Adipocyte (in vitro differentiated cells): ENCODE measurements at places on chromosomes 1 and 21.

- DNase-seq: no peak
Observed at GRCh38 chr1:23416964-23417363, 7.6 kb downstream of the TCEA3 start.

GRCh38 chr1:198730952-198731351, 92.1 kb downstream of the PTPRC start:
- DNase-seq: no peak

DNA sequence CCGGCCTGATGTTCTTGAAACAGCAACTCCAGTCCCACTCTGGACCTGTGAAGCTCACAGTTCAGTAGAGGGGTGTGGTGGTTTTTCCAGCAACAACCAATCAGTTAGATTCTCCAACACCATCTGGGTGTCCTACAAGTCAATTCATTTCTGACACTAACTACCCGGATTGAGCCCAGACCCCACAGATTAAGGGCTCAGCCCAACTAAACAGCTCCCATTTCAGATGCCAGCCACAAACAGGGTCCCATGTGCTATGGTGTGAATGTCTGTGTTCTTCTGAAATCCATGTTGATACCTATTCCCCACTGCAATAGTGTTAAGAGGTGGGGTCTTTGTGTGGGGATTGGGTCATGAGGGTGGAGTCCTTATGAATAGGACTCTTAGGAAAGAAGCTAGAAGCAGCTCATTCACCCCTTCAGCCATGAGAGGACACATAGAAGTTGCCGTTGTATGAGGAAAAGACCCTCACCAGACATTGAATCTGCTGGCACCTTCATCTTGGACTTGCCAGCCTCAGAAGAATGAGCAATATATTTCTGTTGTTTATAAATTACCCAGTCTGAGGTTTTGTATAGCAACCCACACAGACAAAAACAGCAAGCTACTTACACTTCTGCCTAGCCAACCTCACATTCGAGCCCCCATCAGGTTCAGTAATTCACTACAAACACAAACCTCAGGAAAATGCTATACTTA, 53.6 kb downstream of the IRF2BP2 start:
- DNase-seq: no peak

DNA sequence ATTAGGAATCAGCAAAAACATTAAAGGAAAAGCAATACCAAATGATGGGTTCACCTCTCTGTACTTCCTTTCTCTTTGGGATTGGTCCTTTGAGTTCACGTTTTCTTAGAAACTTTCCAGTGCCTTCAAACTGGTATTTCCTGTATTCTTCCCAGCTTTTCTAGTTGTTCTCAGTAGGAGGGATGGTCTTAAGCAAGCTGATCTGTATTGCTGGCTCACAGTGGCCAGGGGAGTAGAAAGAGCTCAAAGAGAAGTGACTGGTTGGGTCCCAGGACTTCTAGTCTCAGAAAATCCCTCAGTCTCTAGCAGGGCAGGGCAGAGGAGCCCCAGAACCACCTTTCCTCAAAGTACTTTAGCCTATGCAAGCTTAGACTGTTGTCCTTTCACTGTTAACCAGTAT, 10.1 kb upstream of the USP24 start:
- no peak for DNase-seq

- DNase-seq: no peak
Observed at GRCh38 chr1:211331011-211331709, 4.5 kb downstream of the TRAF5 start.

- peak; percentile 42 for DNase-seq
Observed at GRCh38 chr1:27403065-27403726, 10.8 kb downstream of the GPR3 start.

GRCh38 chr1:35914717-35915116, 16.2 kb upstream of the AGO3 start:
- no peak for DNase-seq

- no peak for DNase-seq
Observed at GRCh38 chr1:5901841-5902240, 90.4 kb downstream of the NPHP4 start.

GRCh38 chr1:112872551-112872962, 83.4 kb downstream of the SLC16A1 start:
- DNase-seq: no peak

DNA sequence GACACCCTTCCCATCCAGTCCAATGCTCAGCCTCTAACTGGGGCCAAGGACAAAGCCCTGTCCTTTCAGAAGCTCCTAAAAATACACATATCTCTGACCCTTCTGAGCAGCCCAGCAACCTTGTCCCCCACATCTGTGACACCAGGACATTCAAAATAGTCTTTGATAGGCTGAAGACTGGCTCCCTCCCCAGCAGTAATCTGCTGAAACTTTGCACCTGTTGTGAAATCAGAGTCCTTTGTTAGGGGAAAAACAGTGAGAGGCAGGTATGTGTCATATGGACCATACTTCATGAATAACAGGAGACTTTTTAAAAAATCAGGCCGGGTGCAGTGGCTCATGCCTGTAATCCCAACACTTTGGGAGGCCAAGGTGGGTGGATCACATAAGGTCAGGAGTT, 82.4 kb upstream of the VAMP3 start:
- no peak for DNase-seq

- no peak for DNase-seq
Observed at GRCh38 chr1:201334325-201335173, 42.9 kb downstream of the TNNT2 start.

GRCh38 chr1:71324671-71325267, 243.9 kb upstream of the ZRANB2 start:
- peak; percentile 27 for DNase-seq

- no peak for DNase-seq
Observed at GRCh38 chr1:2617971-2618470, 14.8 kb downstream of the MMEL1 start.

- DNase-seq: peak; percentile 63
Observed at GRCh38 chr1:66012106-66012784, 219.6 kb downstream of the PDE4B start.

GRCh38 chr1:23966973-23967493, 7.4 kb downstream of the PNRC2 start:
- DNase-seq: no peak

DNA sequence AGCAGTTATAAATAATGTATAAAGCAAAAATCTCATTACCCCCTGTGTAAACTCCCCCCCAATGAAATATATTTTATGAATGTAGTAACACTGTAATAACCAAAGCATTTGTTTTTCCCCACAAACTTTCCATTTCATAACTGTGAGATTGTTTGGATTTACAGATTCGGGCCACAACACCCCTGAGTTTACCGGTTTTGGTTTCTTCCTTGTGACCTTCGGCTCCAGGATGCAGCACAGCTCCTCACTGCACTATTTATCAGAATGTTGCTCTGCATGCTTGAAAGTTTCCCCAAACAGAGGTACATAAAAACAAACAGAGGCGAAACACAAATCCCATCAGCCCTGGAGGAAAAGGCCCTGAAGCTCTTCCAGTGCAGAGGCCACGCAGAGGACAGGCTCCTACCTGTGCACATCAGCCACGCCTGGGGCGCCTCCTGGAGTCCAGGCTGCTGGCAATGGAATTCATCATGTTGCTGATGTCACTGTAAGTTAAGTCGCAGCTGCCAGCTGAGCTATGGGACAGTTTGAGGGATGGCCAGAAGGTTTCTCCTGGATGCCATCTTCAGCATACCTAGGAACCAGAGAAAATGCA, 122.0 kb downstream of the LMO4 start:
- no peak for DNase-seq

- DNase-seq: no peak
Observed at GRCh38 chr1:51728611-51729155, 111.8 kb downstream of the OSBPL9 start.

- peak; percentile 87 for DNase-seq
Observed at GRCh38 chr1:16324456-16324890, 27.8 kb downstream of the FBXO42 start.

DNA sequence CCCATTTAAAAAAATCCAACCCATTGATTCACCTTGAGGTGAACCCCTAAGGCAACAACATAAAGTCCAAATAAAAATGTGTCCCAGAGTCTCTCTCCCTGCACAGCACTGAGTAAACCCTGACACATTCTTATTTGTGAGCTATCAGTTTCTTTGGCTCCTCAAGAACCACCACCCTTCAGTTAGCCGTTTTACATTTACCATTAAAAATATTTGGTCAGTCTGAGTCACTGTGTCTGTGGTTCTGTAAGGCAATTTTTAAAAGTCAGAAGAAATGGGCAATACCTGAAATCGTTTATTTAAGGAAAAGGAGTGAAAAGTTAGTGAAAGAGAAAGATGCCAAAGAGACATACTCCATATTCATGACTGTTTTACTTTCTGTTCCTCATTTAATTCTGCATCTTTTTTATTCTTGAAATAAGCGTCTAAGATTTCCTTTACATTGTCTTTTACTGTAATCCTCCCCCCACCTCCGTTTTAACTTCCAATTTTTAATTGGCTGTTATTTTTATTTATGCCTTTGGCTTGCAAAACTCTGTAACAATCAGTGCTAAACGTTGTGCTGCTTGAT, 91.7 kb upstream of the IVNS1ABP start:
- no peak for DNase-seq

GRCh38 chr1:16348414-16349182, 3.7 kb downstream of the FBXO42 start:
- DNase-seq: peak; percentile 91

DNA sequence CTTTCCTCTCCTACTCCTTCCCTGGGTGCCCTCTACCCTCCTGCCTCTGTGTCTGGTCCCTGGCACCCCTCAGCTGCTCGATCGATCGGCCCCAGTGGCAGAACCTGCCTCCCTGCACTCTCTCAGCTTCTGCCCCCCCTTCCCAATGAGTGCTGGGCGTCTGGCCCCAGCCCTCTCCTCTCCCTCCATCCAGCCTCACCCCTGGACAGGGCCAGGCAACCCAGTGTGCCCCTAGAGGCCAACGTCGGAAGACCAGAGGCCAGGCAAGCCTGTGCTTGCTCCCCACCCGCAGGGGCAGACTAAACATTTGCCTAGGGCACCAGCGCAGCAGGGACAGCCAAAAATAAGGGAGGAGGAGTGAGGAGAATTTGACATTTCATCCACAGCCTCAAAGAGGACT, 43.5 kb downstream of the LGR6 start:
- peak; percentile 32 for DNase-seq

- DNase-seq: no peak
Observed at GRCh38 chr1:203599875-203600781, 26.5 kb upstream of the ATP2B4 start.

DNA sequence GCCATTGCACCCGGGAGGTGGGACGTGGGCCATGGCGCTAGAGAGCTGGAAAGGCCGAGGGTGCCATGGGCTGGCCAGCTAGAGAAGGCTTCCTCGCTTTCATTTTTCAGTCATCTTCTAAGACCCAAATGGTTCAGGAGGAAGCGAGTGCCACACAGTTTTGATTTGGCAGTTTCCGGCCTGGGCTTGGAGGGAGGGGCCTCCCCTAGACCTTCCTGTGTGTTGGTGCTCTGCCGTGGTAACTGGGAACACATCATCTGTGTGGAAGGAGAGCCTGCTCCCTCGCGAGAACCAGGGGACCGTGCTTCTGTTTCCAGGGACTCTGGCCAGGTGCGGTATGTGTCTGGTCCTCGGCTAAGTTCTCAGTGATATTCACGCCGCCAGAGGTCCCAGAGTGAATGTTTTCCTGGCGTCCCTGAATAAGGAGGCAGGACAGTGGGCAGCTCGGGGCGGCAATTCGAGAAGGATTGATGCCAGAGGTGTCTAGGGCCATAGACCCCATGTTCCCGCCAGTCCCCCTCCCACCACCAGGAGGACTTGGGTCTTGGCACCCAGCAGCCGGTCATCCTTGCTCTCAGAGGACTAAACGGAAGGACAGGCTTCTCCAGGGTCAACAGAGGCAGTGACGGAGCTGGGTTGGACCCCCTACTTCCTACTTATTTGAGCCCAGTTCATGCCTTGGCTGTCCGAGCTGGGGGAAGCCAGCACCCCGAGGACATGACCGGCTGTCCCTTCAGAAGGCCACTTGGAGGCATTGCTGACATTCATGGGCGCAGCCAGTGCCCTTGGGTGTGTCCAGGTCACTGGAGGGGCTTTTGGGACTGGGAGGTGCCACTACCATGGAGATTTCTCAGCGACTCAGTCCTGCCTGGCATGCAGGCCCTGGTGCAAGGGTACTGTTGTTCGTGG, 2.7 kb upstream of the NPHP4 start:
- no peak for DNase-seq

DNA sequence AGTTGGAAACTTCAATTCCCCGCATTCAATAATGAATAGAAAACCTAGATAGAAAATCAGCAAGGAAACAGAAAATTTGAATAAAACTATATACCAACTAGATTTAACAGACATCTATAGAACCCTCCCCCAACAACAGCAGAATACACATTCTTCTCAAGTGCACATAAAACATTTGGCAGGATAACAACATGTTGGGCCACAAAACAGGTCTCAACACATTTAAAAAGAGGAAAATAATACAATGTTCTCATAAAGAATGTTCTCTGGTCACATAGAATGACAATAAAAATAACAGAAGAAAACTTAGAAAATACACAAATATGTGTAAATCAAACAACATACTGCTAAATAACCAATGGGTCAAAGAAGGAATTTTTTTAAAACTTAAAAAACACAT, 24.9 kb downstream of the ITGB3BP start:
- DNase-seq: no peak

GRCh38 chr1:72601035-72601674, 318.8 kb upstream of the NEGR1 start:
- DNase-seq: no peak

DNA sequence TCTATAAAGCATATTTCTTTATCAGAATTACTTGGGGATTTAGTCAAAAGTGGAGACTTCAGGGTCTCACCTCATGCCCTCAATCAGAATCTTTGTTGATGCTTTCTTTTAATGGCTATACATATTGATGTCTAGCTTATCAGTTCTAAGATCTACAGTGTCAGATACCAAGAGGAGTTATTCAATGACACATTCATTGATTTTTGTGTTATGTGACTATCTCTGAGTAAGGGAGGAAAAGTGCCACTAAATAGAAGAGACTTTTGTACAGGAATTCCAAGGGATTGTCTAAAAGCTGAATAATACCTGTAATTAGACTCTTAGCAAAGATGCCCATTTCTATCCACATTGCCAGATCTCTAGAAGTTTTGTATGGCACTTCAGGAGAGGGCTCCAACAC, 87.2 kb downstream of the HLX start:
- no peak for DNase-seq

DNA sequence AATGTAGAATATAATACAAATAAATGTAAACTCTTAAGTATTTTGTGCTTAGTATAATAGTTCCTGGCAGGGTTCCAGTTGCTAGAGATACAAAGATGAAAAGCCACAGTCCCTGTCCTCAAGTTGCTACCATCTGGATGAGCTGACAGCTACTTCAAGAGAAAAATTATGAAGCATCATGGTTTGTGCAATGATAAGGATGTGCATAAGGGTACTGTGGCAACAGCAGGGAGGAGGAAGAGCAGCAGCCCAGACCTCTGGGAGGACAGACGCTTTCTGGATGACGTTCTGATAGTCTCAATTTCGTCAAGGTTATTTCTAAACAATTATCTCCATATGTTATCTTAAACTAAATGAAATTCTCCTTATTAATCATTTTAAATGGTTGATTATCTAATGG, 198.9 kb downstream of the NTNG1 start:
- no peak for DNase-seq
